ENCODE measurements at places on chromosomes 4 and X.

GRCh38 chr4:107876099-107876498 lies 51.4 kb downstream of the SGMS2 start:
- ATAC-seq, result no peak

DNA sequence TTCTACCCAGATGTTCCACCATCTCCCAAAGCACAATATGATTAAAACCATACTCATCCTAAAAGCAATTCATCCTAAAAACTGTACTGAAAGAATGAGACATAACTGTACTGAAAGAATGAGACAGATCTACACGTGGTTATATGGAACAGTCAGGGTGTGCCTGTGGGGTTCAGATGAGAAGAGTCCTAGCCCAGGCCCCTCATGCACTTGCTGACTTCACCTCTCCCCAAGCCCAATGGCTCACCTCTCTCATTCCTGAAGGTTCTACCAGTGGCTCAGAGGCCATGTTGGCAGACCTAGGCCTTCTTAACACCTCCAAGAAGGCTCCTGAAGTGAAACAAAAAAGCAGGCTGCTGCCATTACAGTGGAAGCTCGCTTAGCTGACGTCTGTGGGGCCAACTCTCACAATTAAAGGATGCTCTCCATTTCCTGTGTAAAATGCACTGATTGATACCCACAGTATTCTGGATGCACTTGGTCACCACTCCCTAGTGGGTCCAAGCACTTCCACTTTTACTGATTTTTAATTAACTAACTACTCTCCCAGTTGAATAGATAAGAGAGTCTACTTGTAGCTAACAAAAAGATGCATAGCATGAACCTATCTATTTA lies 3.8 kb downstream of the PLAC1 start:
- ATAC-seq, result no peak

DNA sequence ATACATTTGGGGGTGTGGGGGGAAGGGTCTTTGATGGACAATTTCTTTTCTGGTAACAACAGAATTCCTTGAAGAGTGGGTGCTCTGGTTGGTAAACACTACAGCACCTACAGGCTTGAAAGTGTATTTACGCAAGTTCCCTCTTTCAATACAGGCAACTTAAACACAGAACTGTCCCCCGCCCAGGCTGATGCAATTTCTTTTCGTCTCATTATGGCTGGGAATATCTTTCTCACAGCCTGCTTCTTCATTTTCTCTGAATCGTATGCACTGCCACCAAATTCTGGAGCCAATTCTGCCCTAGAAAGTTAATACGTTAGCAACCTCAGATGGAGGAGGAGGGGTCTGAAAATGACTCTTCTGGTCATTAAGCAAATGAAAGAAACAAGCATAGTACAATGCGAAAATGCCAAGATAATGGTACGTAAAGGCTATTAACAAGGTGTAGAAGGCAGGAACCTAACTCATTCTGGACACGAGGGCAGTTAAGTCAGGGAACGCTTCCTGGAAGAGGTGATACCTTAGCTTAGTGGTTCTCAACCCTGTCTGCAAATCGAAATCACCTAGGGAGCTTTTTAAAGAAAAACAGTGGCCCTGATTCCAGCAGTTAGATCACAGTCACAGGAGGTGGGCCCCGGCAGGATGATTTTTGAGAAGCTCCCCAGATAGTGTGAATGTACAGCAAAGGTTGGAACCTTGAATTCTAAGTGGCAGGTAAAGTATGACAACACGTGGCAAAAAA lies 1.0 kb downstream of the AGA start:
- ATAC-seq, result no peak

GRCh38 chr4:136342666-136343065 lies 1189.6 kb downstream of the PCDH18 start:
- no peak for ATAC-seq

GRCh38 chrX:43750248-43750676 lies 94.2 kb downstream of the MAOA start:
- ATAC-seq, result peak; percentile 69
